ENCODE measurements at places on chromosomes 4 and X. TPM values are rescaled to one million over a fixed set of nuclear protein-coding genes. Genes with fewer than 3 reads are reported as not detected.

SPANXC gene
- 0.65 TPM for total RNA-seq

FGF5 gene
- total RNA-seq, result 0.34 TPM

NXF2 gene
- not detected for total RNA-seq

TMEM35A gene
- not detected for total RNA-seq

CCDC160 gene
- not detected for total RNA-seq

SPANXB1 gene
- 1.9 TPM for total RNA-seq

FRMPD3 gene
- total RNA-seq, result 0.10 TPM

MBTPS2 gene
- 25.1 TPM for total RNA-seq

PITX2 gene
- 1.2 TPM for total RNA-seq
